ENCODE measurements at places on chromosomes 4 and X.
A peak's percentile ranks its signal among the peaks of the same experiment; 100 is the strongest.

- DNase-seq = no peak
These were observed 17.8 kb downstream of the WDR1 start for GRCh38 chr4:10098780-10099160.

GRCh38 chr4:2261853-2262144 lies at the start of gene MXD4:
TSS of gene MXD4 (minus strand) at chr4:2262109. CDS start at chr4:2261980, 129 bp downstream.
- DNase-seq = no peak

GRCh38 chrX:18170910-18171309 lies 49.8 kb downstream of the BEND2 start:
- DNase-seq = no peak

DNA sequence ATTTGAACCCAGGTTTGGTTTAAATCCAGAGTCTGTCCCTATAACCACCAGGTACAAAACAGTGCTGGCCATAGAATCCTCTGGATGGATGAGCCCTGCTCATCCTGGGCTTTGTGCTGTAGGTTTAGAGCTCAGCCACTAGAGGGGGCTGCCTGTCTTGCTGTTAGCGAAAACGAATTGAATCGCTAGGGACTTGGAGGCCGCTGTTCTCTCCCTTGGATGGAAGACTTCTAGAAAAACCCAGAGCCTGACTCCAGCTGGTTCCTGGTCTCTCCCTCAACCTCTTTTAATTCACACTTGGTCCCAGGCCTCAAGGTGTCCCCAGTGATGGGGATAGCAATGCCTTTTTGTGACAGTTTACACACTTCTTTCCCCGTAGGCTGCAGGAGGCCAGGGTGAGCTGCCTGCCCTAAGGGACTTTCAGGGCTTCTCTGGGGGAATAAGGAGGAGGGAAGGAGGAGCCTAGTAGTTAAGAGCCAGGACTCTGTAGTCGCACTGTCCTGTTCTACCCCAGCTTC lies 8.7 kb downstream of the RIPPLY1 start:
- DNase-seq = peak; percentile 42

- no peak for DNase-seq
These were observed 4.6 kb upstream of the CD99L2 start for GRCh38 chrX:150903110-150903508.

- DNase-seq = no peak
These were observed 251.8 kb downstream of the TENM3 start for GRCh38 chr4:182495031-182495430.

GRCh38 chr4:140368686-140369085 lies 4.8 kb upstream of the SCOC start:
- no peak for DNase-seq

GRCh38 chr4:174600391-174600790 lies 78.1 kb upstream of the HPGD start:
- DNase-seq = no peak

DNA sequence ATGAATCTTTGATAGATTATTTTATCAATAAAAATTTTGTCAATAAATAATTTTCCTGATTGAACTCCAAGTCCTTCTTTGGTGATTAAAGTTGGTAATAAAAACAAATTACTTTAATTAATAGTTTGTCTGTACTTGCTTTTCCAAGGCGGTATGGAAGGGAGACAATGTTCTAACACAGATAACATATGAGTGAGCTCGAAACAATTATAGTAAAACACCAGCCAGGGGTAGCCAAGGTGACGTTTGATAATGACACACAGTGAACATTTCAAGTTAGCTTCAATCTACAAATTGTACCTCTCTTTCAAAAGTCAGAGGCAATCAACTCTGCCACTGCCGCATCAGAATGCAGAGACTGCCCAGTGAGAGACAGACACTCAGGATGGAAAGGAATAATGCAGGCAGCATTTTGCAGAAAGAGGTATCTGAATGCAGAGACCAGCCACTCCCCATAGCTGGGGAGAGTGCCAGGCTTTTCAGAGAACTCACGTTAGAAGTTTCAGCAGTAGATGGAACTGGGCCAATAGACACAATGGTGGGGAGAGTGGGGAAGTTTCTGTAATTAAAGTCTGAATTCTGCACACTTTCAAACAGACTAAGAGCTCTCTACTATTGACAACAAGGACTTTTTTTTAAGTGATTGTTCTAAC lies 18.1 kb upstream of the ATOH1 start:
- no peak for DNase-seq

GRCh38 chrX:100944601-100945000 lies 15.9 kb upstream of the XKRX start:
- DNase-seq = no peak

- DNase-seq = no peak
These were observed at the start of gene SLC38A5 for GRCh38 chrX:48470110-48470832. TSS of gene SLC38A5 (minus strand) at chrX:48470260. CDS start at chrX:48467924, 2,336 bp downstream.

GRCh38 chr4:24686866-24687692 lies 102.7 kb upstream of the DHX15 start:
- DNase-seq = no peak

- DNase-seq = no peak
These were observed 2.6 kb upstream of the DTHD1 start for GRCh38 chr4:36278789-36279188.

DNA sequence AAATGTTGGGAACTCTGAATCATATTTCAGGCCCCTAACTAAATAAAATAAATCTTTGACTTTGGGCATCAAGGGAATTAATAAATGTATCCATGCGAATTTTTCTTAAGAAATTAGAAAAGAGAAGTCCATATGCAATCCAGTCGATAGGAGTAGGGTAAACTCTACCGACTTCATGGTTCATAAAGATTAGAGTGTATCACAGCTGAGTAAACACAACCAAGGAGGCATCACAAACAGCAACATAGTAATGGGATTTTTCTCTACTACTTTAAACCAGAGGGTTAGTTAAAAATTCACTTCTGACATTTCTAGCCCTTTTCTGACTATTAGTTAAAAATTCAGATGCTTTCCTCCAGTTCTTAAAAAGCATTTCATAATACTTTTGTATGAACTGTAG lies 19.9 kb downstream of the SEPTIN11 start:
- DNase-seq = no peak

DNA sequence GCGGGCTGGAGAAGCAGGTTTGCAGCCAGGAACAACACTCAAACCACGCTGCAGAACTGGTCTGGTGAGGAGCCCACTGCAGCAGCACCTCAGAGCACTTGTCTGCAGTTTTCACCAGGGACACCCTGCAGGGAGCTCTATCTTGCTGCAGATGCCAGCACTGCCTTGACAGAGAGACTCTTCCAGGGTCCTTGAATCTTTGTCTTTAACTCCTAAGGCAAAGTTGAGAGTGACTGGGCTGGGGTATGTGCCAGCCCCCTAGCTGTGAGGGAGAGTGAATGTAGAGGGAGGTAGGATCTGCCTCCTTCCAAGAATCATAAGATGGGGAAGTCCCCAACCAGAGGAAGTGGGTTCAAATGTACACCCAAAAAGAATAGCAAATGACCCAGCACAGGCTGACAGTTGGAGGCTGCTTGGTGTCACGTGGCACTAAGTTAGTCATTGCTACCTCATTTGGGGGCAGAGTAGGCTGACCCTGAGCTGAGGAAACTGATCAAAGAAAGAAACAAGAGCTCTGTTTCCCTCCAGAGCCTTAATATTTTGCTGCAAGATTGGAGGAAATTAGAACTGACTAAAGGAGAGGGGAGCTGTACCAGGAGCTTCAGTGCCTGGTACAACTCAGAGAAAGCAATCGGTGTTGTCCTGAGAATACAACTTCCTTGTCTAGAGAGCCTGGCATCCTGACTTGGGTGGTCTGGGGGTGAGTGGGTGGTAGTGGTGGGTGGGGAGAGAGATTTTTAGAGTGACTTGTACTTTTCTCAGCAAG lies 28.2 kb upstream of the HUWE1 start:
- DNase-seq = peak; percentile 80

DNA sequence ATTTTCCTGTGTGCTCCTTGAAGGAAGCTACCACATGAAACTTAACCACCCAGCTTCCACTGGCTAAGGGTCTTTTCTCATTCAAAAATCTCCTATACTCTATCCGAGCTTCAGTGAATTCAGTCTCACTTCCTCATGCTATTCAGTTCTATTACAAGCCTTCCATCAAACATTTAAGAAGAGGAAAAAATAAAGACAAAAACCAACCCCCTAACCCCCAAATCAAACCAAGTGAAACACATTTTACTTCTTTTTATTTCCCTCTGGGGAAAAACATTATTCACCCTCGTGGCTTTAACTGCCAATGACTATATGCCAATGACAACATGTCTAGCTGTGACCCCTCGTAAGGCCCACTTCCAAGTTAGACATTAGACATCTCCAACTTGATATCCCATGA lies 16.2 kb upstream of the WDR19 start:
- no peak for DNase-seq

DNA sequence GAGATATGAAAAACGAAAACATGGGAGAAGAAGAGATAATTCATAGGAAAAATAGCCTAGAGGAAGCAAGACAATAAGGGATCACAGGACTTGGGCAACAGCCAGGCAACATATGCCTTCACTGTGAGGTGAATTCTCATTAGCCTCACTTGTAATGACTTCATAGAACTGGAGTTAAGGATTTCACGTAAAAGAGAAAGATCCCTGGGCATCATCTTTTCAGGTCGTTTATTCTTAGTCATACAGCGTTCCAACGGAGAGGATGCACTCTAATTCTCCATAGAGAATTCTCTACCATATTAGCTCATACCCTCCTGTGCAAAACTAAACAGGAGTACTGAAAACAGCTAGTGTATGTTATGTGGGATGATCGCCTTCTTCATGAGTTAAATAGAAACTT lies 1.4 kb downstream of the PRKG2 start:
- DNase-seq = no peak

DNA sequence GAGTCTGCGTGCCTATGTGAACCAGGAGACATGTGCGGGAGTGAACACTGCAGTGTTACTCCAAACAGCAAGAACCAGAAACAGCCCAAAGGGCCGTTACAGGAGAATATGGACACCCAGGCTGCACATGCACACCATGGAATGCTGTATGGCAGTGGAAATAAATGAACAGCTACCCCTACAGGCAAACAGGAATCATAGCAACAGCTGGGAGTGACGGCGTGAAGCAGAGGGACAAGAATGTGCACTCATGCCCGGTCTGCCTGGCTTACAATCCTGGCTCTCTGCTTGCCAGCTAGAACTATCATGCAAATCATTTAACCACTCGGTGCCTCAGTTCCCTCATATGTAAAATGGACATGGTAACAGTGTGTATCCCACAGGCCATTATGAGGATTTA lies 16.6 kb downstream of the GPKOW start:
- DNase-seq = peak; percentile 17
